ENCODE measurements at places on chromosomes 7 and 10.

- no peak for DNase-seq
These were observed 961.7 kb downstream of the CNTNAP2 start for GRCh38 chr7:147078312-147078711.

- DNase-seq: no peak
These were observed 391.9 kb upstream of the LRGUK start for GRCh38 chr7:133735222-133735621.

- DNase-seq: no peak
These were observed 5.5 kb upstream of the PRKAR1B start for GRCh38 chr7:732556-732955.

DNA sequence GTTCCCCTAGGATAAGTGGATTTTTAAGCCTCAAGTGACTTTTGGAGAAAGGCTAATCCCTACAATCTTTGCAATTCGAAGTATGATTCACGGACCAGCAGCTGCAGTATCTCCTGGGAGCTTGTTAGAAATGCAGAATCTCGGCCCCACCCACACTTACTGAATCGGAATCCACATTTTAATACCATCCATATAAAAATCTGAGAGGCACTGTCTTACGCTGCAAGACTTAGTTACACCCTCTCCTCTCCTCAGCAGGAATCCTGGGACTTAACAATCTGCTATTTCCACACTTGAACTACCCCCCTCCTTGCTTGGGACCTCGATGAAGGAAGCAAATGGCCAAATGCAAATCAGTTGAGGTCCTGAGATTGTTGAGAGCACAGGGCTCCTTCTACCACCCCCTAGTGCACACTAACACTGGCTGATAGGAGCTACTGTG, 21.0 kb downstream of the ITPRIP start:
- DNase-seq: no peak

DNA sequence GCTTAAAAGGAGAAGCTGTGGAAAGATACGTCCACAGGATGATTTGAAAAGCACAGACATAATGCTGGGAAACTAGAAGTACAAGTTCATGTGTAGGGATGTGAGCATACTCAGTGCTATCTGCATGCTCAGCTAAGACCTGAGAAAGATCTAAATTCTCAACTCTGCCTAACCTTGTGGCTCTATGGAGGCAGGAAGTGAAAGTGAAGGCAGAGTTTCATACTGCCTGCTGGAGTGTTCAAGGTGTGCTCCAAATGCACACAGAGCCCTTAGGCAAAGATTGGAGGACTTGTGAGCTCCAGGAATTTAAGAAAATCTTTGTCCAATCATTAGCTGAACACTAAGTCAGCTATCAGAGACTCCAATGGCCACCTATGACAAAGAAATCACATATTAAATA, 190.9 kb downstream of the RNLS start:
- DNase-seq: no peak

DNA sequence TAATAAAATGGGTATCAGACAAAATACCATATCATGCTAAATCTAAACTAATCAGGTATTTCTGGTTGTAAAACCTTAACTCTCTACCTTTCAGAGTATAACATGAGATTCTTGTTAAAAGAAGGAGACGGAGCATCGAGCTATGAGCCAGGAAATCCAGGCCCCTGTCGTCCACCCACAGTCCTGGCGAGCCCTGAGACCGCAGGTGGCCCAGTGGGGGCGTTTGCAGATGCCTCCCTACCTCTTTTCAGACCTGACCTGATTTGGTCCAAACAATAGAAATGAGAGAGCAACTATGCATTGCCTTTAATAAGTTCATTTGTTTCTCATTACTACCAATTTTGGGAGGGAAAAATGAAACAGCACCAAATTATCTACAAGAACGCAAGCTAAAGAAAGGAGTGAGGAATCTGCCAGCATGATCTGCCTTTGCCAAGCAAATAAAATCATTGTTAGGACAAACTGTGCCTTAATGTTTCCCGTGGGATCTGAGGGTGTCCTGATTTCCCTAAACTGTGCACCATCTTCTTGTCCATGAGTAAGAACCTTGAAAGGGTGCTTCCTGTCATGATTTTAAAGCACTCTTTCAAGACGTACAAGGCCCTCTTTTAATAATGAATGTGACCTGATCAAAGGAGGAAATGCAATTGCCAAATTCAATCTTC, 166.7 kb downstream of the TCERG1L start:
- no peak for DNase-seq

- no peak for DNase-seq
These were observed 20.3 kb downstream of the TSPAN12 start for GRCh38 chr7:120837599-120837998.

GRCh38 chr10:23912884-23913404, 296.0 kb upstream of the KIAA1217 start:
- no peak for DNase-seq

GRCh38 chr10:52599551-52600200, 172.9 kb downstream of the MBL2 start:
- DNase-seq: no peak

GRCh38 chr10:52483587-52483986, 169.5 kb downstream of the DKK1 start:
- DNase-seq: no peak

DNA sequence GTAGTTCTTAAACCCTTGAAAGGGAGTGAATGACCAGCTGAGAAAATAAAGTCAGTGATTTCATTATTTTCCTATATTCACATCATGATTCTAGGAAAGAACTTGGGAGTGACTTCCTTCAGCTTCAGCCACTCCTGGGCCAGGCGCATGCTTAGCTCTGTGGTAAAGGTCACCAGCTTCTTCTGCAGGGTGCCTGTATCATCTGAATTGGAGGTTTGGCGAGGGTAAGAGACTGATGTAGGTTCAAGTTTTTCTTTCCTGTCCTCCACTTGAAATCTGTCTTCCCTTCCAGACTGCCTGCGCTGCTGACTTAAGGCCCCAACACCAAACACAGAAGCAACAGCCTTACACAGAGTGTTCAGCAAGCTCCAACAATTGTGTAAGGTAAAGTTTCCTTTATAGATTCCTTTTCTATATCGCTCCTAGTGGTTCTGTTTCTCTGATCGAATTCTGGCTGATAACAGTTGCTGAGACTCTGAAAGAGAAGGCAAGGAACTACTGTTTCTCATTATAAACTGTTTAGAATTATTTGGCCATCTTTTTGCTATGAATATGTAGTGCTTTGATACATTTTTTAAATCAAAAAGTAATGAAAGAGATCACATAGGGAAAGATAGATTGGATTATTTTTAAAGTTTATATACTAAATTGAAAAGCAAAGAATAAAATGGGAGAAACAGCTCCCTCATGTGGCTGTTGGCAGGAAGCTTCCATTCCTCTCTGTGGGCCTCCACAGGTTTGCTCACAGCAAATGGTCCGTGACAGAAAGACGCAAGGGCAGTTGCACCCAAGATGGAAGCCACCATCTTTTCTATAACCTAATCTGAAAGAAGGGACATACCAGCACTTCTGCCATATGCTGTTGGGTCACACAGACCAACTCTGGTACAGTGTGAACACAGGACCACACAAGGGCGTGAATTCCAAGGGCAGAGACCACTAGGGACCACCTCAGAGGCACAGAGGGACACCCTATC, 14.0 kb downstream of the GATAD1 start:
- DNase-seq: peak; percentile 29

Data from activated T-cell treated with anti-CD3 and anti-CD28 coated beads, Interleukin-2, amount 50 U/mL, for 48 hours (primary cell).